Stimulated activated CD8-positive, alpha-beta memory T cell treated with anti-CD3 and anti-CD28 coated beads, Interleukin-2, amount 100 ng/mL, for 1 hour (primary cell): ENCODE measurements at places on chromosomes 3 and 15.

- DNase-seq, result no peak
These were observed 35.2 kb downstream of the ARMC8 start for GRCh38 chr3:138222131-138222941.

- no peak for DNase-seq
These were observed 17.2 kb downstream of the CCDC33 start for GRCh38 chr15:74253211-74253921.

- peak; percentile 39 for DNase-seq
These were observed 79.2 kb upstream of the CCNL1 start for GRCh38 chr3:157239082-157239704.

DNA sequence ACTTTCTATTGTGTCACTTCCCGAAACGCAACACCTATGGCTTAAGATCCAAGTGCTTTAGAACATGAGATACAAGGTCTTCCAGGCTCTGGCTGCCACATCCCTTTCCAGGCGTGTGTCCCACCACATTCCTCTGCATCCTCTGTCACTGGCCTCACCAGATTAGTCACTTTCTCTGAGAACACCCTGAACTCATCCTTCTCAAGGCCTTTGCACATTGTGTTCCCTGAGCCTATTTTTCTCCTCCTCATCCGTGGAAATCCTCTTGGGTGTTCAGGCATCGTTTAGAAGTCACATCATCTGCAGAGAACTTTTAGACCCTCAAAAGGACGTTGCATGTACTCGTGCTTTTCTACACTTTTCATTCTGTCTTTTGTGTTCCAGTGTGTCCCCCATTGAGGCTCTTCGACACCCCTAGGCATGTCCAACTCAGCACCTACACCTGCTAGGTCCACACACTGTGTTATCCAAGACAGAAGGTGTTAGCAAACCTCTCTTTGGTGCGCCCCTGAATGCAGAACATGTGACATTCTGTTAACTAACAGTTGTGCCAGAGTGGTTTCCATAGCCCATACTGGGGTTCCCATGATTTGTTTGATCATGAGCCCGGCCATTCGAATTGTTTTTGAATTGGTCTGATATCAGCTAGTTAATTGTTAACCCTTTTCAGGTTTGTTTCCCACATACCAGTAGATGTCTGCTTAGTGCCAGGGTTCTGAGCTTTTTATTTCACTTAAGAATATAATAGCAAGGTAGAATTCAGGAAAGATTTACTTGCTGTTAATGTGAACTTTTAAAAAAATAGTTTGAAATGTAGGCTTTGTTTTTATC is 67.2 kb downstream of the LPP start:
- DNase-seq, result no peak

- DNase-seq, result no peak
These were observed 19.0 kb downstream of the PCYT1A start for GRCh38 chr3:196268284-196269163.

GRCh38 chr15:49436751-49437150 is 13.7 kb downstream of the FGF7 start:
- no peak for DNase-seq

DNA sequence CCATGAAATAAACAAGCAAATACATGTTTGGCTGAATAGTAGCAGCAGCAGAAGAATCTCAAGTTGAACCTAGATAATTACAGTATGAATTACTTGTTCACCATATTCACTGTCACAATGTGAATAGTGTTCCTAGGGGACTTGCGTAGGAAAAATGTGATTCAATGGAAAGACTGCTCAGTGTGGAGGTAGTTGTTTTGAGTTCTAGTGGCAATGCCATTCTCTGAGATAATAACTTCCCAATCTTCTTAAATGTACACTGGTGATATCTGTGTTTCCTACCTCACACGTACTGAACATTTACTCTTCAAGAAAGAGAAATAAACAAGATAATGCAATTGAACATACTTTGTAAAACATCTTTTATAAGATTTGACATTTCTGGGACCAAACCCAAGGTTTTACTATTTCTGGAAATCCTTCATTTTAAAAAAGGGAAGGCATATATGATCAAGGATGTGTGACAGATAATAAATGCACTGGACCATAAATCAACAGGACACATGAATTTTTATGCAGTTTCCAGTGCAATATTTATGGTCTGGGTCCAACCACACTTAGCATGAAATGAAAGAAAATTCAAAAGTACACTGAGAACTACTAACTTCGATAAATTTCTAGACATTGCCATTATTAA is 598.3 kb upstream of the ZNF385D start:
- no peak for DNase-seq

DNA sequence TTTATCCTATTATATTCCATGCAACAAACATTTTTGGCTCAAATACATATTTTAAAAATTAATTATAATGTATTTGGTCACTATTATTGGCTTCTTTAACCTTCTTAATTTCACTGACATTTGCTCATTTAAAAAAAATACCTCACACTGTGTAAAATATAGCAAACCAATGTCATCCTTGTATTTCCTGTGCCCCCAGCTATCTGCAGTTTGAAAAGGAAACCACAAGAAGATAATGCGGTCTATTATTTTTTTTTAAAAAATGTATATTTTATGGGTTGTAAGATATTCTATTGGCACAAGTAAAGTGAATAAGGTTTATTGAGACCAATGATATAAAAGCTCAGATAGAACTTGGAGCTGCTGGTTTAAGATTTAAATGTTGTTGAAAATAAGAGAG is 904.2 kb downstream of the SI start:
- no peak for DNase-seq

DNA sequence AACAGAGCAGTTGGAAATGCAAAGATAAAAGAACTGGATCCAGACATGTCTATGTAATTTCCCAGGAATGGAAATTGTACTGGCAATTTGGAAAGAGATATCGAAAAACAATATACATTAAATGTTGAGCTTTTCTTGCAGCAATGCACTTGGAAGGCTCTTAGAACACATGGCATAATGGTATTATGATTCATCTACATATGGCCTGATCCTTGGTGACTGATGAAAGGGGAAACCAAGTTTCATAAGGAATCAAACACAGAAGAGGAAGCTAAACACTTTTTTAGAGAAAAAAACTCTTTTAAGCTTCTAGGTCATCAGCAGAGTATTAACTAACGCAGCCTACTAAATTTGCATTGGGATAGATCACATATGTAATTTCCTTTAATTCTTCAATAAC is 12.4 kb upstream of the GREM1 start:
- no peak for DNase-seq

GRCh38 chr3:118970819-118971218 is 63.8 kb downstream of the IGSF11 start:
- no peak for DNase-seq

DNA sequence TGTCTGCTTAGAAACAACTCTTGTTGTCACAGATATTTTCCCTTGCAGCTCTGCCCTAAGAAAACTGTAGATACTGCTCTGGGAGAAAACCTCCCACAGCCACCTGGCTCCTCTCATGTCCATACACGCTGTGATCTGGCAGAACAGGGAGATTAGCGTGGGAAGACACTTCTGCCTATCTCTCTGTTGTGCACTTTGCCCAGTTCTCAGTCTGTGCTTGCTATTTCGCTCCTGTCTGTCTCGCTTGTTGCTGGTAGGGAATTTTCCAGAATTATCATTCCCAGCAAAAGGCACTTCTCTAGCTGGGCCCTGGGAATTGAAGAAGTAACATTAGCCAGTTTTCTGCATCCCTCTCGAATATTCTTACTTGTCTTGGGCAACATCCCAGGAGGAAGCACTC is 8.1 kb upstream of the GATM start:
- DNase-seq, result no peak

- no peak for DNase-seq
These were observed 35.6 kb upstream of the MUC13 start for GRCh38 chr3:124969963-124970722.

DNA sequence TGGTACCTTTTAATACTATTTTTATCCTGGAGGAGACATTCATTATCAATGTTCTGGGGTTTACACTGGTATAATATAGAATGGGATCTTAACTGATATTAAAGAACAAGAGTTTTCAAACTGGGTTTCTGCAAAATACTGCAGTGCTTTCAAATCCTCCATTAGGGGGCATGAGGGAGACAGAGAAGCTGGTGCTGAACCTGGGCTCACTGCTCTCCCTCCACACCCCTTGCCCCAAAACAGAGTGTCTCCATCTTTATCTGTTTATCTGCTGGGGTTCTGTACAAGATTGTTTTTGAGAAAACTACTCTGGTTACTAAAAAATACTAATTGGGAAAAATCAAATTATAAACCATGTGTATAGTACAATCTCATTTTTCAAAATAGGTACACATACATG is 41.7 kb downstream of the CADPS start:
- no peak for DNase-seq

GRCh38 chr15:31279221-31280045 is 47.2 kb upstream of the KLF13 start:
- DNase-seq, result no peak

- DNase-seq, result no peak
These were observed 19.9 kb downstream of the MYO9A start for GRCh38 chr15:72098040-72098439.

DNA sequence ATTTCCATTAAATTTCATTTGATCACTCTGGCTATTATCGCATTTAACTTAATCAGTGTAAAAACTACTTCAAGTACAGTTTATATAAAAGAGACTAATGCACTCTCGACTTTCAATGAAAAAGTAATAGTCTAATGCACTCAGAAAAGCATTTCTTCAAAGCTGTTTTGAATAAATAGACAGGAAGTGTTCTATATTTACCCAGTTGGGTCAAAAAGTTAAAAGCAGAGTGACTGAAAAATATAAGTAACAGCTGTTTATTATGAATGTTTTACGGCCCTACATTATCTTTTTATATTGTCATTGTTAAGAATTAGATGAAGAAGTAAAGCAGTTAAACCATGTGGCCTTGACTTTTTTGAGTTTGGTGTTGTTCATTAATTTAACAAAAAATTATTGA is 391.8 kb downstream of the ZPLD1 start:
- DNase-seq, result no peak

DNA sequence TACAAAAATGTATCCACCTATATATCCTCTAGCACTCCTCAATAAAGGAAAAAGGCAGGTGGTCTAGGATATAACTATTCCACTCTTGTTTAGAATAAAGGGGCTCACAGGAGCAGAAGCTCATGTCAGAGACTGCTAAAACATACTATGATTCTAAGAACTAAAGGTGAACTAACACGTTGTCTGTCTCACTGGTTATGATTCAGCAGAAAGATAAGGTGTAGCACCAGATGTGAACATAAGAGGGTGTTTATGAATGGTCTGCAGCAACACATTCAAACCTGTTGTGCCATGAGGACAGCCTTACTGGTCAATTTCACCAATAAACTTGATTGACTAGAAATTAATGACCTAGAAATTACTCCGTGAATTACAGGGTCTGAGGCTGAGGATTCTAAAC is 4.6 kb downstream of the PEX11A start:
- no peak for DNase-seq

GRCh38 chr3:81871358-81872155 is 110.1 kb upstream of the GBE1 start:
- no peak for DNase-seq

GRCh38 chr3:43792904-43793303 is 102.2 kb downstream of the ABHD5 start:
- DNase-seq, result no peak

GRCh38 chr3:37540786-37541185 is 320.9 kb upstream of the CTDSPL start:
- DNase-seq, result no peak

- no peak for DNase-seq
These were observed 133.8 kb downstream of the GMNC start for GRCh38 chr3:190728574-190729246.

GRCh38 chr3:177418787-177419186 is 221.5 kb upstream of the TBL1XR1 start:
- DNase-seq, result no peak

DNA sequence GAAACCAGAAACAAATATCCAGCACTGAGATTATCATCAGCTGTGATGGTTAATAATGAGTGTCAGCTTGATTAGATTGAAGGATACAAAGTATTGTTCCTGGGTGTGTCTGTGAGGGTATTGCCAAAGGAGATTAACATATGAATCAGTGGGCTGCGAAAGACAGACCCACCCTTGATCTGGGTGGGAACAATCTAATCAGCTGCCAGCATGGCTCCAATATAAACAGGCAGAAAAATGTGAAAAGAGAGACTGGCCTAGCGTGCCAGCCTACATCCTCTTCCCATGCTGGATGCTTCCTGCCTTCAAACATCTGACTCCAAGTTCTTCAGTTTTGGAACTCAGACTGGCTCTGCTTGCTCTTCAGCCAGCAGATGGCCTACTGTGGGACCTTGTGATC is 869.5 kb downstream of the SI start:
- no peak for DNase-seq

DNA sequence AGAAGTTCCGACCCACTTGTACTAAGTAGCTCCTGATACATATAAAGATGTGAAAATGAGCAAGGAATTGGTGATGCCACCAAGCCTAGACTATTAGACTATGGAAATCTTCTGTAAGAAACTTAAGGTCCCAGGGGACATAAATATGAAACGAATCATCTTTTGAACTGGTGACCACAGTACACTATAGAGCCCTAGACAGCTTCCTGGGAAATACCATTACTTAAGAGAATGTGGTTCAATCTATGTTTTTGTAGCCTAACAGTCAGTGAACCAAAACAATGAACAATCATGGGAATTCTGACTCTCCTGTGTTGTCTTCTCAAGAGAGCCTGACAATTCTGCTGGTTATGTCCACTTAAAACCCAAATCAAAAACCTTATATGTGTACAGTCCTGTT is 191.6 kb downstream of the GREM1 start:
- no peak for DNase-seq

DNA sequence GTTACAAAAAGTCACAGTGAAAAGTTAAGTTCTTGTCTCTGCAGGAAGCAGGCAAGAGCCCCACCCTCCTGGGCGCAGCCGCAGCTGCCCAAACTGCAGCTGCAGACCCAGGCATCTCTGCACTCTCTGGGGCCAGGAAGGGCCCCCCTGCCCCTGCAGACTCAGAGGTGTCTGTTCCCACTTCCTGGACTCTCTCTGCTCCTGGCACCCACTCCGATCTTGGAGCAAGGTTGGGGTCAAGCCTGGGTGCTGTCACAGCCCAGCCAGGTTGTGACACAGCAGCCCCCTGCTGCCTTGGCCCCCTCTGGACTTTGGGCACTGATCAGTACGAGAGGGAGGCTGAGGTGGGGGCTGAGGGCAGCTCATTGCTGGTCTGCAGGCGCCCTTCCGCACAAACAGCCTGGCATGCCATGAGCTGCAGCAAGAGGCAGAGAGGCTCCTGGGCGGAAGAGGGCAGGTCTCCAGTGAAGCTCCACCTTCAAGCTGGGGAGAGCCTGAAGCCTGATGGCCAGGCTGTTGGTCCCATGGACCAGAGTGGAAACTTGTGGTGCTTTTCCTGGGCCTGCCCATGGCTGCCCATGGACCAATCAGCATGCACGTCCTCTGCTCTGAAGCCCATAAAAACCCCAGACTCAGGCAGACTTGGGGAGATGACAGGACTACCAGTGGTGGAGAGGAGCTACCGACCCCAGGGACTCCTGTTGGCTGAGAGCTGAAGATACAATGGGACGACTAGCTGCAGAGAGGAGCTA is 42.9 kb upstream of the LRRFIP2 start:
- no peak for DNase-seq
